ENCODE measurements at places on chromosomes 13 and 19.

- DNase-seq, result peak; percentile 16
These were observed at the start of gene PVR for GRCh38 chr19:44643605-44644401. PVR (plus strand) TSS chr19:44643910; CDS start chr19:44644097, 187 bp downstream.

- no peak for DNase-seq
These were observed 579 bp downstream of the ZNF566 start for GRCh38 chr19:36488846-36489117.

DNA sequence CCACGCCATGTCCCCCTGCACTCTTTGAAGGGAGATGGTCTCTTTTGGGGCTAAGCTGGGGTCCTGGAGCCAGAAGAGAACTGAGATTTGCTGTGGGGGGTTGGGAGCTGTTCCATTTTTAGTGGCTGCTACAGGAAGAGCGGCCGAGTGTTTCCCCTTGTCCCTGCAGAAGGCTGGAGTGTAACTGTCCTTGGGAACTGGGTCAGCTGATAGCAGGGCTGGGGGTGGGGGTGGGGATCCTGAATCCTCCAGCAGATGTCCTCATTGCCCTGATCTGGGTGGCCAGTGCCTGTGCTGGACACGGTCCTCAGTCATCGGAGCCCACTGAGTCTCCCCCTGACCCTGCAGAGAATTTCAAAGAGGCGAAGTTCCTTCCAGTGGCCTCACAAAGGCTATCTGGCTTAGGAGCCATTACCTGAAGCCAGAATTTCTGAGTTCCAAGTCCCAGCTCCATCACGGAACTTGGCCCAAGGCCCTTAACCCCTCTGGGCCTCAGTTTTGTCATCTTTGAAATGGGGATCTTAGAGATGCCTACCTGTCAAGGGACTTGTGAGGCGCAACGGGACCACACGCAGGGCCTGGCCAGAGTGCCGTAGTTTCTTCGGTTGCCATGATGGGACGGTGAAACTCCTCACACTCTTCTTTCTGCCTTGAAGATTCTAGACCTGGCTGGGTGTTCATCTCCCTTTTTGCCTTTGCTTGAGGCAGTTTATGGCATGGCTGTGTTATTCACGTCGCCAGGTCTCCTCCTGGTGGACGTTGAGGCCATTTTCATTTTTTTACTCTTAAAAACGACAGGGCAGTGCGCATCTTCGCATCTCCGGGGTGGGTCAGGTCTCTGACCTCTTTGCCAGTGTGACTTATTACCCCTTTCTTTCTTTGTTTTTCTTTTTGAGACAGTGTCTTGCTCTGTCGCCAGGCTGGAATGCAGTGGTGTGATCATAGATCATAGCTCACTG lies 51.9 kb downstream of the DNM2 start:
- DNase-seq, result peak; percentile 10

DNA sequence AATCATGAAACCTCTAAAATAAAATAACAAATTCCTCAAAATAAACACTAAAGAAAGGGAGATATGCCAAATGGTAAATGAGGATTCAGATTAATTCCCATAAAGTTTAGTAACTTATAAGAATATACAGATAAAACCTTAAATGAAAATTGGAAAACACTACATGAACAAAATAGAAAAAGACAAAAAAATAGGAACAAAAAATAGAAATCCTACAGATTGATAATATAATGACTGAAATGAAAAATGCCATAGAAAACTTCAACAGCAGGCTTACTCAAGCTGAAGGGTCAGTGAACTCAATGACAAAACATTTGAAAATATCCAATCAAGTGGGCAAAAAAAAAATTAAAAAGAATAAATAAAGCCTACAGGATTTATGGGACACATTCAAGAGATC lies 1784.8 kb downstream of the PCDH9 start:
- no peak for DNase-seq

DNA sequence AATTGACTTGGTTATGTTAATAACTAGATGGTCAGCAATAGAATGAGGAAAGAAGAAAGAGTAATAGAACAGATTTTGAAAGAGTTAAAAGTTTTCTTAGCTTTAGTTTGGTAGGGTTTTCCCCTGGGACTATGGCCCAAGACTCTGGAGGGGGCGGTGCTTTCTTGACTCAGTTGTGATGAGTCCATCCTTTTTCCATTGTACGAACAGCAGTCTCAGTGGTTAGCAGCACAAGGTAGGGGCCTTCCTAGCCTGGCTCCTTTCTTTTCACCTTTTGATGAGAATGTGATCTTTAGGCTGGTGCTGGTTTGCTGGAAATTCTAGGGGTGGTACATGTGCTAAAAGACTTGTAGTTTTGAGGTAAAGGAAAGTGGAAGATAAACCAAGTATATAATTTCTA lies 38.8 kb downstream of the ZNF506 start:
- DNase-seq, result no peak

GRCh38 chr13:62014299-62014698 lies 598.6 kb upstream of the PCDH20 start:
- no peak for DNase-seq

DNA sequence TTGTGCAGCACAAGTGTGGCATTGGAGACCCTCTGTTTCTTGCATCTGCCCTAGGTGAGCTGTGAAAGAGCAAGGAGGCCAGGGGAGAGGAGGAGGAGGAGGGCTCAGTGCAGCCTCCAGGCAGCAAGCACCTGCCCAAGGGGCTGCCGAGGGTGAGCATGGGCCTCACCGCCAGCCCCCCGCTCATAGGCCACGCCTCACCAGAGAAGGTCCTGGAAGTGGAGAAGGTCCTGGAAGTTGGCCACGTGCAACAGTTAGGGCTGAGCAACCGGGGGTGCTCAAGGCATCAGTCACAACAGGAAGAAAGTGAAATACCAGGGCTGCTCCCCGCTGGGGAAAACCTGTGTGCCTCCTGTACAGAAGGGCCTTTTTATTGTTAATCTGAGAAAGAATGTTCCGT lies 168.9 kb downstream of the TEX29 start:
- DNase-seq, result no peak

DNA sequence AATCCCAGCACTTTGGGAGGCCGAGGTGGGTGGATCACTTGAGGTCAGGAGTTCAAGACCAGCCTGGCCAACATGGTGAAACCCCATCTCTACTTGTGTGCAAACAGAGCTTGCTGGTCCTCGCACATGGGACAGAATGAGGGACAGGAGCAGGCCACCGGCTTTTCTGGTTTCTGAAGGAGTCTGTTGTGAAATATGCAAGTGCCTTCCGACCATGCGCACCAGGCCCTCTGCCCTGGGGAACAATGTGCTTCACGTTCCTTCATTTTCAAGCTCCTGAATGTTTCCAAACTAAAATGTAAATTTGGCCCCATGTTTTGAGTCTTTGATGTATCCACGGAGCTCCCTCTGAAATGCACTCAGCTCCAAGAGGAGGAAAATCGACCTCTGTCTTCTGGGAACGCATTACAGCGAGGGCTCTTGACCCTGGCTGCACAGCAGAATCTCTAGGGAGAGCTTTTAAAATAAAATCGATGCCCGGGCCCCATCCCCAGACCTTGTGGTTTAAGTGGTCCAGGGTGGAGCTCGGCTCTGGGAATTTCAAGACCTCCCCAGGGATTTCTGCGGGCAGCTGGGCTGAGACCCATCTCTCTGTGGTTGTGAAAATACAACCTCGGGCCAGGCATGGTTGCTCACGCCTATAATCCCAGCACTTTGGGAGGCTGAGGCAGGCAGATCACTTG lies 9.3 kb upstream of the ACP4 start:
- no peak for DNase-seq

- DNase-seq, result no peak
These were observed 617 bp downstream of the SKA3 start for GRCh38 chr13:21175656-21176214.

DNA sequence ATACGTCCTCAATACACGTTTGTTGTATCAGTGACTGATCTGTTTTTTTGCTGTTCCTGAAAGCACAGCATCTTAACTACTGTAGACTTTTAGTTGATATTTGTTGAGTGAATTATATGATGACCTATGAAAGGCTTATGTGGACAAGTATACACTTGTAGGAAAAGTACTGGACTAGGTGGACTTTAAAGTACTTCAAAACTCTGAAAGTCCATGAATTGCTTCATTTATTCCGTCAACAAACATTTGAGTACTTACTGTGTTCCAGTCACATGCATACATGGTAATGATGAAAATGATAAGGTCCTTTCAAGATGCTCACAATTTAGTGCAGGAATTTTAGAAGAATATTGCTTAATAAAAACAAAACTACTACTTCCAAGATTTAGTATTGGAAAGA lies 3.1 kb downstream of the WDFY2 start:
- no peak for DNase-seq

DNA sequence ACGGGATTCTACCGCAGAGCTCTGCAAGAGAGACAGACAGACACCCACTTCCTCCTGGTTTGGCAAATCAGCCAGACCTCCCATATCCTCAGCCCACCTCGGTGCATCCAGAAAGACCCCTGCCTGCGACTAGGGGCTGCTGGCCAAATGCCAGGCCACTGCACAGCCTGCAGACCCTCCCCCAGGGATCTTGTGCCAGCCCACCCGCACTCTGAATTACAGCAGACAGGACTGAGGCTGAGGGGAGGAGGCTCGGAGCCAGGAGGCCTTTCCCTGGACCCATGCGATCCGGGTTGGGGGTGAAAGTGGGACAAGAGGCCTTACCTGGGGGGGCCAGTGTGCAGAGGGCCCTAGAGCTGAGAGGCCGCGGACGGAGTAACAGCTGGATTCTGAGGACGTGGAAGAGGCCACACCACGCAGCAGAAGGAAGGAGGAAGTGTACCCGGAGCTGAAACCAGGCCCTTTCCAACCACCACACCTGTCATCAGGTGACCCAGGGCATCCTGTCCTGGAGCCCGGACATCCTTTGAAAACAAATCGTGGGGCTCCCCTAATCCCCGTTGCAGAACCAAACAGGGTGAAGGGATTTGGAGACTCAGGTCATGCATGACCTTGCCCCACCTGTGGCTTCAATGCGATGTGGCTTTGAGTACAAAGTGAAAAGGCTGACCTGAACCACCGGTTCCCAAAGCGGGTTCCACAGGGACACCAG lies 993 bp downstream of the FUT6 start:
- no peak for DNase-seq

GRCh38 chr19:34962687-34963572 lies 1.1 kb downstream of the ZNF792 start:
- no peak for DNase-seq

DNA sequence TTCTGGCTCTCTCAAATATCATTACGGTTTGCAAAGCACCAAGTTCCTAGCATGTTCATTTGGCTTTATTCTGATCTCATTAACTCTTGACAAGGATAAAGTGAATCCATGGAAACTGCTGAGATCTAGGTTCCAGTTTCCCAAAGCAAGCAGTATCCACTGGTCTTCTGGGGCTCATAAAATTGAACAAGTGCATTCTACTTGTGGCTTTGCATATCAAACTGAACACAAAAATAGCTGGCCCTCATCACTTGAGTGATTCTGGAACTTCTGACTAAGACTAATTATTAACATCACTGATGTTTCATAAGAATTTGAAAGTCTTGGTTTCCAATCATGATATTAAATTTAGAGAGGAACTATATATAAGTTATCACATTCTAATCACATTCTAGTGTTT lies 6.3 kb upstream of the KCTD12 start:
- no peak for DNase-seq

DNA sequence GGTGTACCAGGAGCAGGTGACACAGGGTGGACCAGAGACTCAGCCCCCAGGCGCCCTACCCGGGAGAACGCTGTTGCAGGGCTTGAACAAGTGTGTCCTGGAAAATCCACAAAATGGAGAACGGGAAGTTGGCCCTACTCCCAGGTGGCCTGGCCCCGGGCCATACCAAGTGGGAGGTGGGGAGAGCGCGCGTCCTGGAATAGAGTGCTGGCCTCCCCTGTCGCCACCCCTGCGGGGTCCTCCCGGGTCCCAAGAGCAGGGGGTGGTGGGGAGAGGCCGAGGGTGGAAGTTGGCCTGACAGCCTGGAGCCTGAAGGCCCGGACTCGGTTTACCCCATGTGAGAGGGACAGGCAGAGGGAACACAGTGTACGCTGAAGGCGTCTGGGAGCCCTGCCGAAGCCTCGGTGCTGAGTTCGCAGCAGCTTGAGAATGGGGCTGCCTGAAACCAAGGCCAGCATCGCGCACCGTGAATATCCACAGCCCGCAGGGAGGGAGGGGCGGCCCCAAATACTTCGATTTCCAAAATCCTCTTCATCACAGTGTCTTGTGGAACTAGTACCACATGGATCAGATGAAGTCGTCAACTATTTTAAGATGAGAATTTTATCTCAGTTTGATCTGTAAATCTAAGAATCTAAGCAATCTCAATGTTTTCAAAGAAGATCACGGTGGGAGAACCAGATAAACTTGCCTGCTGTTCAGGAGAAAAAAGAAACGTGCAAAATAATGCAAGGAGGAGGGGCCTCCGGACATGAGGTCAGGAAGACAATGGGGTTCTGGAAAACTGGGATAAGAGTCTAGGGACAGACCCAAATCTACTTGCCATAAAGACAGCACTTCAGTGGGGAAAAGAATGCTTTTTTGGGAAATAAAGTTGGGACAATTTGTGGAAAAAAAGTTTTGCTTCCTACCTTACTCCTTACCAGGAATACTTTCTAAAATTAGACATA lies 10.4 kb upstream of the KLF16 start:
- DNase-seq, result no peak

DNA sequence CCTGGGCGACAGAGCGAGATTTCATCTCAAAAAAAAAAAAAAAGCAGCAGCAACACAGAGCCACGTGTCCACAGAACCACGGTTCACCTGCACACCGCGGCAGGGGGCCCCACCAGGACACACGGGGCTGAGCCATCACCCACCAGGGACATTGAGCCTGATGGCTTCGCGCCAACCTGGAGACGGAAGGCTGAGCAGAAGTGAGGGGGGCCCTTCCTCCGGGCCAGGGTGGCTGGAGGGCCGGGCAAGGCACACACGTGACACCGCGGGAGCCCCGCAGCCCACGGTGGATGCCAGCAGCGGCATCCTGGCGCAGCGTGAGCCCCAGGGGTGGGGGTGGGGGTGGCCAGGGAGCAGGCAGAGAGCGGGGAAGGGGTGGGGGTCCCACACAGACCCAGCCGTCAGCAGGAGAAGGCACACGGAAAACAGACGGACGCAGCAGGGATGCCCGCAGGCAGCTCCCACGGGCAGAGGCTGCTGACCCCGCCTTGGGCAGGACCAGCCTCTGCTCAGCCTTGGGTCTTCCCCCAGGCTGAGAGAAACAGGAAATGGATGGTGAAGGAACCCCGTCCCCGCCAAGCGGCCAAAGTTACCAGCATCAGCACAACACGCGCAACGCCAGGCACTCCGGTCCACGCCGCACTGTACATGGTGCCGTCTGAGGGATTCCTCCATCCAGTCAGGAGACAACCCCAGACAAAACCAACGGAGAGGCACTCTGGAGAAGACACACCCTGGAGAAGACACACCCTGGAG lies 33.6 kb downstream of the SBNO2 start:
- DNase-seq, result no peak

DNA sequence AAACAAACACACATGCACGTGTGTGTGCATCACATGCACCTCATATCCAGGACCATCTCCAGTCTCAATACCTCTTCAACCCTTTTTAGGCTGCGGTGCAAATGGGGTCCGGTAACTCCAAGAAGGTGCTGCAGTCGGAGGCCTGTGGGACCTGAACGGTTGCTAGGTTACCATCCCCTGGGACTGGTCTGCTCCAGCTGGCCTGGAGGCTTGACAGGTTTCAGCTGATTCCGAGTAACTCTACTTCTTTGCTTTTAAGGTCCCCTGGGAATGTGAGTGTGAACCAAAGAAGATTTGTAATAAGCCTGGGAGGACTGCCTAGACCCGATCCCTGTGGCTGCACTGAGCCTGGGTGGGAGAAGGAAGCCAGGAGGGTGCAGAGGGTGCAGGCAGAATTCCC lies 117.5 kb downstream of the CCNA1 start:
- DNase-seq, result no peak

Measured in cerebellar nuclear complex (tissue), 1 donor.